ENCODE measurements at places on chromosomes 12 and 14. TPM values are rescaled to one million over a fixed set of nuclear protein-coding genes. Genes with fewer than 3 reads are reported as not detected.
A peak's percentile ranks its signal among the peaks of the same experiment; 100 is the strongest.

DNA sequence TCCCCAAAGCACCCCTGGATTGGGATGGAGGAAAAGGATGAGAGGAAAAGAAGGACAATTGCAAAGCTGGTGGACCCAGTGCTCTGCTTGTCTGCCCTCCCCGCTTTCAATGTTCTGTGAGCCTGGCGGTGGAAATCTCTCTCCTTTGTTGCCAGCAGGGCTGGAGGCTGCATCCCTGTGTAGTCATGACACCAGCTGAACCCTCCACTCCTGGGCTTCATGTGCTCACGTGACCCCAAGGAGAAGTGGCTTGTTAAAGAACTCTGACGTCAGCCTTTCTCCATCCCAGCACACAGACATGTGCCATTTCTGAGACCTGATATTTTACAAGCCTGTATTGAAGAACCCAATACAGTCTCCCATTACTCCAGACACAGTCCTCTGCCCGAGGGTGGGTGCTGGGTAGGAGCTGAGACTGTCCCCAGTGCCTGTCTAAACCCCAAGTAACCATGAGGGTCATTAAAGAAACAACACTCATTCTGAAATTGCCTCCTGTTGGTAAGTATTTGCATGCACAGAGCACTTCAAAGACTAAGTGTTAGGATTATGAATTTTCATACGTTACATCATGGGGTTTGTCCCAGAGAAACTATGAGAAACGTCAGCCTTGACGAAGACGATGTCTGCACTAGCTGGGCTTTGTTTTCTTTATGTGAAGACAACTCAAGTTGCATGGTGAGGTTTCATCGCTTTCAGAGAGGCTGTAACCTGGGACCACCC is 21.7 kb downstream of the GALNT16 start:
- no peaks in the 10 kb centered on the region for H3K4me1 ChIP-seq
- no peak for DNase-seq
- no peaks in the 10 kb centered on the region for H3K27me3 ChIP-seq

DNA sequence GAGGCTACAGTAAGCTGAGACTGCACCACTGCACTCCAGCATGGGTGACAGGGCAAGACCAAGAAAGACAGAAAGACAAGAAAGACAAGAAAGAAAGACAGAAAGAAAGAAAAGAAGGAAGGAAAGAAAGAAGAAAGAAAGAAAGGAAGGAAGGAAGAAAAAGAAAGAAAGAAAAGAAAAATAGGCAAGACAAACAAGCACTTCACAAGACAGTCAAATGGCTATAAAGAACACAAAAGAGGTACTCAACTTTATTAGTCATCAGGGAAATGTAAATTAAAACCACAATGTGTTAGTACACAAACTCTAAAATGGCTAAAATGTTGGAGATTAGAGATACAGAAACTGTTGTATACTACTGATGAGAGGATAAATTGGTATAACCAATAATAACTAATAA is 6.6 kb downstream of the ATXN3 start:
- H3K4me1 ChIP-seq, result no peaks in the 10 kb centered on the region
- DNase-seq, result no peak
- no peaks in the 10 kb centered on the region for H3K27me3 ChIP-seq
- H3K4me3 ChIP-seq, result no peak overlapping the region

Gene BCL7A
- total RNA-seq, result 7.8 TPM

DNA sequence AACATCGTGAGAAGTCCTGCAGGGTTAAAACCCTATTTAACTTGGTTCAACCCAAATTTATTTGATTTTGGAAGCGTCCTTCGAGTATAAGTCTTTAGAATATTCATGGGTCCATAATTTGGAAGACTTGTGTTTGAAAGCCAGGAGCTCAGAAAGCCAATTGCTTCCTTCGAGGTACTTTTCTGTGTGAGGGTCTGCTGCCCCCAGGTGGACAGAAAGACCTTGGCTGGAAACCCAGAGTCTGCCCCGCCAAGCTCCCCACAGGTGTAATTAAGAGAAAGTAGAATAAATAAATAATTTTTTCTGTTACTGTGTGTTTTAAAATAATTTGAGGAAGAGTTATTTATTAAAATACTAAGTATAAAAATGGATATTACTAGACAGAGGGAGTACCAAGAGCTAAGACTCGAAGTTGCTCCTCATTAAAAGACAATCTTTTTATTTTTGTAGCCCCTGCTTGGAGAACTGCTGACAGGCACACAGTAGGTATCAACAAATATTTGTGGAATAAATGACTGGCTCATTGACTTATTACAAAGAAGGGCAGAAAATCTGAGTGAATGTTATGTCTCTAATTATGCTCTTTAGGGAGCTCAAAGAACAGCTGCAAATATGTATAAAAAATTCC is 105.8 kb downstream of the PAH start:
- no peaks in the 10 kb centered on the region for H3K36me3 ChIP-seq
- no peak overlapping the region for H3K4me3 ChIP-seq
- no peak overlapping the region for H3K27ac ChIP-seq
- no peaks in the 10 kb centered on the region for H3K4me1 ChIP-seq
- DNase-seq, result peak; percentile 43

DNA sequence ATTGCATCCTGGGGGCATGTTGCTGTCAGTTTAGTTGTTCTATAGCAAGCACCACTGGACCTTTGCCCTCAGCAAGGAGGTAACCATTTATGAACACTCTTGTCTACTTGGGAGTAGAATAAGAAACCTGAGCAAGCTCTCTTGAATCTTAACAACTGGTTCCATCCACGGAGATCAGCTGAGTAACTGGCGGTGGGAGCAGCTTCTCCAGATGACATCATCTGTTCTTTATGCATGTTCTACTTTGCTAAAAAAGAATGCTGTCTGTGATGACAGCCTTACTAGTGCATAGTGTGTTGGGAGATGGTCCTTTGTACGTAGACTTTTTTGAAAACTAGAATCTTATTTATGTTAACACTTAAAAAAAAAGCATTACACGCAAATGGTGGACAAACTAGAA is 17.7 kb downstream of the SLC4A8 start:
- DNase-seq, result no peak
- no peaks in the 10 kb centered on the region for H3K36me3 ChIP-seq
- H3K4me1 ChIP-seq, result no peaks in the 10 kb centered on the region
- H3K27ac ChIP-seq, result no peak overlapping the region
- H3K4me3 ChIP-seq, result no peak overlapping the region

Gene STXBP6
- total RNA-seq, result 21.4 TPM

GRCh38 chr12:98909746-98910145 is 264.7 kb downstream of the APAF1 start:
- H3K27ac ChIP-seq, result no peak overlapping the region
- no peaks in the 10 kb centered on the region for H3K27me3 ChIP-seq
- no peak overlapping the region for H3K4me3 ChIP-seq
- H3K4me1 ChIP-seq, result no peaks in the 10 kb centered on the region

- no peaks in the 10 kb centered on the region for H3K27me3 ChIP-seq
- no peak for DNase-seq
- H3K27ac ChIP-seq, result no peak overlapping the region
- H3K4me3 ChIP-seq, result no peak overlapping the region
- no peaks in the 10 kb centered on the region for H3K4me1 ChIP-seq
Observed at GRCh38 chr14:53190938-53191337, 37.8 kb upstream of the DDHD1 start.

- H3K27ac ChIP-seq, result peak overlapping the region; percentile 99
- peaks cover 3% of the 10 kb centered on the region for H3K27me3 ChIP-seq
- peaks cover 11% of the 10 kb centered on the region for H3K4me1 ChIP-seq
- no peak overlapping the region for H3K4me3 ChIP-seq
- DNase-seq, result no peak
Observed at GRCh38 chr12:124928912-124929530, 14.6 kb upstream of the UBC start.

Gene HVCN1
- total RNA-seq, result 5.6 TPM

- H3K36me3 ChIP-seq, result no peaks in the 10 kb centered on the region
- no peak overlapping the region for H3K27ac ChIP-seq
- no peak overlapping the region for H3K4me3 ChIP-seq
- H3K4me1 ChIP-seq, result peaks cover 15% of the 10 kb centered on the region
Observed at GRCh38 chr14:54443981-54444380, 2.8 kb upstream of the CNIH1 start.

- peaks cover 24% of the 10 kb centered on the region for H3K4me1 ChIP-seq
- peaks cover 21% of the 10 kb centered on the region for H3K36me3 ChIP-seq
- H3K27me3 ChIP-seq, result no peaks in the 10 kb centered on the region
- no peak for DNase-seq
- H3K4me3 ChIP-seq, result no peak overlapping the region
Observed at GRCh38 chr12:64730588-64730969, 28.6 kb downstream of the GNS start.

Gene ANKS1B
- total RNA-seq, result 5.6 TPM

- H3K27me3 ChIP-seq, result peaks cover 4% of the 10 kb centered on the region
- no peaks in the 10 kb centered on the region for H3K36me3 ChIP-seq
- no peaks in the 10 kb centered on the region for H3K4me1 ChIP-seq
Observed at GRCh38 chr12:117313926-117314325, 47.5 kb downstream of the NOS1 start.

DNA sequence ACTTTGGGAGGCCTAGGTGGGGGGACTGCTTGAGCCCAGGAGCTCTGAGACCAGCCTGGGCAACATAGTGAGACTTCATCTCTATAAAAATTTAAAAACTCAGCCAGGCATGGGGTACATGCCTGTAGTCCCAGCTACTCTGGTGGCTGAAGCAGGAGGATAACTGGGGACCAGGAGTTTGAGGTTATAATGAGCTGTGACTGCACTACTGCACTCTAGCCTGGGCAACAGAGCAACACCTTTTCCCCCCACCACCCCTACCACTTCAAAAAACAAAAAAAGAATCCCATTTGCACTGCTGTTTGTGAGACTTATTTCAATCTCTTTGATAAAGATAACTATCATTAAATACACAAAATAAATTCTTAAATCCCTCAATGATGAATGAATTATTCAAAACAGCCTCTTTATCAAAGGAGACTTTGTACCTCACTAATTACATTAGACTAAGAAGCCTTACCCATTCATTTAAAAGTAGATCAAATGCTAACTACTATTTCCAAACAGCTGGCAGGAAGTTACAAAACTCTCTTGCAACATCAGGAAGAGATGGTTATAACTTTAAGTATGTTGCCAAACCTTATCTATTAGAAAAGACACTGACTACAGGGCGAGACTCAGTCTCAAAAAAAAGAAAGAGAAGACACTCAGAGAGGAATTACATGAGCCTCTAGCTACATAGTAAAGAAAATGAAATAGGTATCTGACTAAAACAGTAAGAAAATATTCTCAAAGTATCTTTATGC is 14.7 kb downstream of the BLTP3B start:
- DNase-seq, result peak; percentile 33
- H3K27me3 ChIP-seq, result no peaks in the 10 kb centered on the region
- no peak overlapping the region for H3K4me3 ChIP-seq
- H3K36me3 ChIP-seq, result no peaks in the 10 kb centered on the region

Gene CLEC2A
- total RNA-seq, result not detected

- H3K27me3 ChIP-seq, result no peaks in the 10 kb centered on the region
- no peaks in the 10 kb centered on the region for H3K4me1 ChIP-seq
- no peak for DNase-seq
- no peak overlapping the region for H3K27ac ChIP-seq
- no peaks in the 10 kb centered on the region for H3K36me3 ChIP-seq
Observed at GRCh38 chr12:121203482-121203881, 6.4 kb upstream of the P2RX4 start.

DNA sequence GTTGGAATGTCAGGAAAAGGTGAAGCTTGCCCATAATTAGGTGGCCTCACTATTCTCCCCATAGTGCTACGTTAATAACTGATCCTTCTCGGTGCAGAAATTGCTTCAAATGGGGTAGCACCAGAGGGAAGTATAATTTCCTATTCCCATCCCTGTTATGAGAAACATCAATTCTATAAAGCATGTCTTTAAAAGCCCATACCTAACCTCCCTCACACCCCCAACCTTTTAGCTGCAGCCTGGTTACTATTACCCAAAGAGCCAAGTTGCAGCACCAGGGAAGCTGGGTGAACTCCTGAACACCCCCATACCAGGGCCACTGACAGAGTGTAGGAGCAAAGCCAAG is 15.2 kb downstream of the RBM23 start:
- H3K4me1 ChIP-seq, result no peaks in the 10 kb centered on the region
- no peak for DNase-seq
- H3K36me3 ChIP-seq, result peaks cover 86% of the 10 kb centered on the region
- no peak overlapping the region for H3K4me3 ChIP-seq
- H3K27ac ChIP-seq, result no peak overlapping the region

- H3K4me3 ChIP-seq, result no peak overlapping the region
- DNase-seq, result no peak
- H3K27ac ChIP-seq, result no peak overlapping the region
- no peaks in the 10 kb centered on the region for H3K4me1 ChIP-seq
- no peaks in the 10 kb centered on the region for H3K27me3 ChIP-seq
Observed at GRCh38 chr12:58277231-58277630, 335.9 kb downstream of the ATP23 start.

- no peaks in the 10 kb centered on the region for H3K4me1 ChIP-seq
- H3K27ac ChIP-seq, result no peak overlapping the region
- no peaks in the 10 kb centered on the region for H3K36me3 ChIP-seq
- no peaks in the 10 kb centered on the region for H3K27me3 ChIP-seq
- no peak overlapping the region for H3K4me3 ChIP-seq
- no peak for DNase-seq
Observed at GRCh38 chr12:44847403-44847802, 28.7 kb downstream of the NELL2 start.

Gene GON7
- total RNA-seq, result 10.8 TPM

DNA sequence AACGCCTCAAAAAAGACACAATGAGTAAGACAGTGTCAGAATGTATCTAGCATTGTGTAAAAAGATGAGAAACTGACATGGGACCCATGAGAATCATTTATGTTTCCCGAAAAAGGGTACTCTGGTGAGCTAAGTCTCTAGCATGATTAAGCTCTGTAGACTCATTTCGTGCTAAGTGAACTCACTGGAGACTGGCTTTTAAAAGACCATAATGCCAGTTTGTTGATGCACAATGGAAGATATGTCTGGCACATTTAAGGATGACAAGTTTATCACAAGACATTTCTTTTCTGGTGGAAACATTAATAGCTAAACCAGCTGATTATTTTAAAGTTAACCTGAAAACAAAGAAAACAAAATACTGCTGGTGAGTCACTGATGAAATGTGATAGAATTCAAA is 233.5 kb downstream of the SLC2A13 start:
- H3K27me3 ChIP-seq, result no peaks in the 10 kb centered on the region
- no peaks in the 10 kb centered on the region for H3K4me1 ChIP-seq
- H3K27ac ChIP-seq, result no peak overlapping the region
- DNase-seq, result no peak

DNA sequence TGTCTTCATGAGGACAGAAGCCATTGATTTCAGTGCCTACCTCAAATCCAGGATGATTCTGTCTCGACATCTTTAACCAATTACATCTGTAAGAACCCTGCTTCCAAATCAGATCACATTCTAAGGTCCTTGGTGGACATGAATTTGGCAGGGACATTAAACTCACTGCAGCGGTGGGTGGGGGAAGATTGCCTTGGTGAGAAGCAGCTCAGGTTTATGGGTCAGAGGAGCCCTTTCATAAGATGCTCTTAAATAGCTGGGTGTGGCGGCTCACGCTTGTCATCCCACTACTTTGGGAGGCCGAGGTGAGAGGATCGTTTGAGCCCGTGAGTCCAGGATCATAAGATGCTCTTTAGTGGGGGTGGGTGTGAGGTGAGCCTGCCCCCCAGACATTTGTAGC is 42.9 kb downstream of the ELK3 start:
- H3K27ac ChIP-seq, result peak overlapping the region; percentile 67
- peaks cover 7% of the 10 kb centered on the region for H3K36me3 ChIP-seq
- H3K4me1 ChIP-seq, result peaks cover 85% of the 10 kb centered on the region

Gene TRIM9
- total RNA-seq, result 0.49 TPM
